NCI-H2171 (cell line): ENCODE measurements at places on chromosomes 16 and 17.

GRCh38 chr17:72204742-72205141, 83.9 kb downstream of the SOX9 start:
- no peak for DNase-seq

DNA sequence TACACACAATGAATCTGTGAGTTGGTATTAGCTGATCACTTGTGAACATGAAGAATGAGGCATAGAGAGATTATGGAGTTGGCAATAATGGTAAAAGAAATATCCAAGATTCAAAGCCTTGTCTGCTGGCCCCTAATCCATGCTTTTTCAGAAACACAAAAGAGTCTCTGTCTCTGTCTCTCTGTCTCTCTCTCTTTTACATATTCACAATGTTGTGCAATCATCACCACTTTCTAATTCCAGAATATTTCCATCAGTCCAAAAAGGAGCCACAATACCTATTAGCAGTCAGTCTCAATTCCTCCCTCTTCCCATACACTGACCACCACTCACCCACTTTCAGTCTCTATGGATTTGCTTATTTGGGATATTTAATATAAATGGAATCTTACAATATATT, 370.1 kb upstream of the CDH8 start:
- no peak for DNase-seq

- no peak for DNase-seq
Observed at GRCh38 chr16:9016824-9017223, 53.1 kb upstream of the USP7 start.

DNA sequence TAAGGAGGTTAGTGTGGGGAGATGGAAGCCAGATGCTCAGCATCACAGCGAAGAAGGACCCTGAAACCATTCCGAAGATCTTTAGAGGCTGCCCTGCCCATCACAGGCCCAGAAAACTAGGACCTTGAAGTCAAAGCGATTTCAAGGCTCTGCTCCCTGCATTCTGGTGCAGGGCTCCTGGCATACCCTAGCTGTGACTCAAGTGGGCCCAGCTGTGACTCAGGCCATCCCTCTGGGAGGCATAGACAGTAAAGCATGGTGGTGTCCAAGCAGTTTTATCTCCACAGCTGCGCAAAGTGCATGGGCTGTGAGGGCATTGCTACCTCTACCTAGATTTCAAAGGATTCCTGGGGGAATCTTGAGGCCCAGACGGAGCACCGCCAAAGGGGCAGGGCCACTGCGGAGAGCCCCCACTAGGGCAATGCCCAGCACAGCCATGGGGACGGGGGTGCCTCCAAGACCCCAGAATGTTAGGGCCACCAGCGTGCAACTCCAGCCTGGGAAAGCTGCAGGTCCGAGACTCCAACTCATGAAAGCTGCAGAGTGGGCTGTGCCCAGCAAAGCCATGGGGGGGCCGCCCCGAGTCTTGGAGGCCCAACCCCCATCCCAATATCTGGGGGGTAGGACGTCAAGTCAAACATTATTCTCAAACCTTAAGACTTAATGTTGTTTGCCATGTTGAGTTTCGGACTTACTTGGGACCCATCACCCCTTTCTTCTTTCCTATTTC, 11.7 kb upstream of the ZNF594 start:
- no peak for DNase-seq

GRCh38 chr17:6457688-6458459, 13.6 kb downstream of the PIMREG start:
- no peak for DNase-seq

- DNase-seq = no peak
Observed at GRCh38 chr16:60510941-60511340, 1525.3 kb downstream of the CDH8 start.

- no peak for DNase-seq
Observed at GRCh38 chr17:67837965-67838364, 12.7 kb downstream of the BPTF start.

DNA sequence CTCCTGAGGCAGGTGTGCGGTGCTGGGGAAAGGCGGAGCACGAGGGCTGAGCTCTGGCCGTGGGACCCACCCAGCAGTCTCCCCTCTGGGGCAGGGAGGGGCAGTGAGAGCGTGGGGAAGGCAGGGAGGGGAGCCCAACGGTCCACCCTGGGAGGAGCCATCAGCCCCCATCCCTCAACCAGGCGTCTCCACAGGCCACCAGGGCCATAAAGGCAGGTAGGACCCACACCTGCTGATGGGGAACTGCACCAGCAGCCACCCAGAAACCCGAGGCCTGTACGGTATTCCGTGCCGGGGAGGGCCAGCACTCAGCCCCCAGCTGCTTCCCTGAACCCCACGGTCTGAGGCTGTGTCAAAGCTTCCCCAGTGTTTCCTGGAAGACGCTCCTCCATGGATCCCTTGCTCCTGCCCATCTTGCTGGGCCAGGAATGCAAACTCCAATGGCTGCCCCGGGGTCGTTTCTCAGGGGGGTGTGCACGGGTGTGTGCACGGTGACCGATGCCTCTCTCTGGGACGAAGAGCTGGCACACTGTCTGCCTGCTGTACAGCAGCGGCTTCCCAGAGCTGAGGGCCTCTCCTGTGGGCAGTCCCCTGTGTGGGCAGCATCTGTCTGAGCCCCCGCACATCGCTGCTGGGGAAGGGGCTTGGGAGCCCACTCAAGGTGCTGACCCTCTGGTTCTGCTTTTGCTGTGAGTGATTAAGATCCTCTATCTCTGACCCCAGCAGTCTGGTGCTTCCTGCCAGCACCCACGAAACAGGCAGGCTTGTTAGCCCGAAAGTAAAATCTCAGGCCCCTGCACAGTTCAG, 17.2 kb upstream of the METRNL start:
- DNase-seq = no peak

DNA sequence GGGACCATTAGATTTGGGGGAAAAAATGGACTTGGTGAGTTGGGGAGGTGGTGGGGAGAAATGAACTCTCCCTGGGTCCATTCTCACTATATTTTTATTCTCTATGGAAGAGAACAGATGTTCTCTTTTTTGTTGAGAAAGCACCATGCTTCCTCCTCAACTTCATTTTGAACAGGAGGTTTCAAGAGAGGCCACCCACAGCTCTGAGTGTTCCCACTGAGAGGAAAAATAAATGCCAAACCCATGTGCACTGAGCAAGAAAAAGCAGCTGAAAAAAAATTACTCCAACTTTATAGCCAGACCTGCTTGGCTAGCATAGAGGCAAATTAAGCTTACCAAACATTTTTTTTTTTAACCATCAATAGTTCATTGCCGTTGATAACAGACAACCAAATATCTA, 883.6 kb downstream of the KCNJ2 start:
- DNase-seq = no peak

DNA sequence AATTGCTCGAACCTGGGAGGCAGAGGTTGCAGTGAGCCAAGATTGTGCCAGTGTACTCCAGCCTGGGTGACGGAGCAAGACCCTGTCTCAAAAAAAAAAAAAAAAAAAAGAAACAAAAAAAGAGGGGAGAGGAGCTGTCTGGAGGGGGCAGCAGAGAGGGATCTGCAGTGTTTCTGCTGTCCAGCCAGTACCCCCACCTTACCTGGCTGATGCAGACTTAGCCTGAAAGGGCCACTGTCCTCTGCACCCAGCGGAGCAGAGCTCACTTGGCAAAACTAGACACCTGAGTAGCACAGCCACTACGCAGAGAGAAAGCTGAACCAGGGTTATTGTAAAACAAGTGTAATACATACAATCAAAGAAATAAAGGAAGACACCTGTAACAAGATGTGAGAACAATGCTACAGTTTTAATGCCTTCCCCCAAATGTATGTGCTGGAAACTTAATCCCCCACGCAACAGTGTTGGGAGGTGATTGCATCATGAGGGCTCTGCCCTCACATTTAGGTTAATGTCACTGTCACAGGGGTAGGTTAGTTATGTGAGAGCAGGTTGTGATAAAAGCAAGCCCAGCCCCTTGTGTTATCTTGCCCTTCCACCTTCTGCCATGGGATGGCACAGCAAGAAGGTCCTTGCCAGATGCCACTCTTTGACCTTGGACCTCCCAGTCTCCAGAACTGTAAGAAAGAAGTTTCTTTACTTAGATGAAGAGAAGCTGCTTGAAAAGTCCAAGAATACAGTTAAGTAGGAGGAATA, 211.2 kb downstream of the RPTOR start:
- no peak for DNase-seq

GRCh38 chr16:22326771-22327445, 29.7 kb downstream of the POLR3E start:
- no peak for DNase-seq

DNA sequence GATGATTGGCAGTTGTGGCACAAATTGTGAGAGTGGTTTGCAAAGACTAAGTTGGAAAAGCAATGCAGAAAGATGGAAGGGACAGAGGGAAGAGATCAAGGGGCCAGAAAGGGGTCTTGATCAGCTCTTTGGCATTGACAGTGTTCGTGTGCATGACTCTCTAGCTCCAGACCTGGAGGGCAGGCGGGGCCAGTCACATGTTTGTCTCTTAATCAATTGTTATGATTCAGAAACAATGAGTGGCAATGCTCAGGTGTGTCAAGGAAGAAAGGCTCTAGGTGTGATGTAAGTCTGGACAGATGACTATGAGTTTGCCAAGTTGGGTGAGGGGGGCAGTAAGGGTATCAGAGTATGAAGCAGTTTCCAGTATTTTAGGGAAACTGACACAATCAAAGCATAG, 32.1 kb downstream of the WSB1 start:
- DNase-seq = no peak

GRCh38 chr16:31461921-31462804, 2.9 kb downstream of the ARMC5 start:
- no peak for DNase-seq

DNA sequence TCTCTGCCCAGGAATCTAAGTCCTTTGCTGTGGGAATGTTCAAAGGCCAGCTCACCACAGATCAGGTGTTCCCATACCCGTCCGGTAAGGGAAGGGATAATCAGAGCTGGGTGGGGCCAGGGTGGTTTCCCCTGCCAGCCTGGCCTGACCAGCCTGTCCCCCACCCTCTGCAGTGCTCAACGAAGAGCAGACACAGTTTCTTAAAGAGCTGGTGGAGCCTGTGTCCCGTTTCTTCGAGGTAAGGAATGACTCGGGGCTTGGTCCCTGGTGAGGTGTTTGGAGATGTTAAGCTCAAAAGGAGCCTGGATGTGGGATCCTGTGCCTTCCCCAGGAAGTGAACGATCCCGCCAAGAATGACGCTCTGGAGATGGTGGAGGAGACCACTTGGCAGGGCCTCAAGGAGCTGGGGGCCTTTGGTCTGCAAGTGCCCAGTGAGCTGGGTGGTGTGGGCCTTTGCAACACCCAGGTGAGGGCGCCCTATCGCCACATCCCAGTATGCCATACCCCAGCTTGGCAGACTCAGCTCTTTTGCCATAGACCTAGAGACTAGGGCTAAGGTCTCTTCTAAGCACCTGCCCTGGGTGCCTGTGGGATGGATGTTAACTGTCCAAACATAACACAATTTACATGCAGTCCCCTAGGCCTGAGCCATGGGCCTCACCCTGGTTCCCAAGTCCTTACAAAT, 997 bp downstream of the ACADVL start:
- no peak for DNase-seq

GRCh38 chr17:57356153-57356718, 99.9 kb downstream of the MSI2 start:
- no peak for DNase-seq

- DNase-seq = no peak
Observed at GRCh38 chr17:80327518-80327917, 66.9 kb downstream of the RNF213 start.

DNA sequence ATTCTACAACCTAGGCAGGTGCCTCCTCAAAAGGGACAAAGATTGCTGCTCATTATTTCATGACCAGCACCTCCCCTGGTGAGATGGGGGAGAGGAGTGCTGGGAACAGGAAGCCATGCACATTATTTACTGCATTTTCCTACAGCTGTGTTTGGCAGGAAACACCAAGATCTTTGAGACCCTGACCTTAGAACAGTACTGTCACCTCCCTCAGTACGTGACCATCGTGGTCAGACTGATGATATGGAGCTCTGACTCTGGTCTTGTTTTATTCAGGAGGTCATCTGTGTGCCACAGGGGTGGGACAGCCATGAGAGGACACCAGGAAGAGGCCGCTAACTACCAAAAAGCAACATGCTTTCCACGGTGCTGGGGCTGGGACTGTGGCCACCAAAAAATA, 37.4 kb downstream of the USP22 start:
- DNase-seq = no peak

DNA sequence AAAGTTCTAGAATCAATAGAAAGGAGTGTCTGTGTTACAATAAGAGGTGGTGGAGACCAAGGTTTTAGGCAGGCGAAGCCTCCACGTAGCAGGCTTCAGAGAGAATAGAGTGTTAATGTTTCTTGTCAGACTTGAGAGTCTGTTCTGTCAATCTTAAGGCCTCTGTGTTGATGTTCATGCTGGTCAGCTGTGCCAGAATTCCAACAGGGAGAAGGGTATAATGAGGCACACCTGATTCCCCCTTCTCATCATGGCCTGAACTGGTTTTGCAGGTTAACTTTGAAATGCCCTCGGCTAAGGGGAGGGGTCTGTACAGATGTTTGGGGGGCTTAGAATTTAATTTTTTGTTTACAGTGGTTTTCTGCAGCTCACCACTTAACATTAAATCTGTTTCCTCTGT, 46.0 kb downstream of the RNF112 start:
- DNase-seq = no peak

GRCh38 chr17:42708588-42708987, 26.3 kb downstream of the CNTNAP1 start:
- no peak for DNase-seq

DNA sequence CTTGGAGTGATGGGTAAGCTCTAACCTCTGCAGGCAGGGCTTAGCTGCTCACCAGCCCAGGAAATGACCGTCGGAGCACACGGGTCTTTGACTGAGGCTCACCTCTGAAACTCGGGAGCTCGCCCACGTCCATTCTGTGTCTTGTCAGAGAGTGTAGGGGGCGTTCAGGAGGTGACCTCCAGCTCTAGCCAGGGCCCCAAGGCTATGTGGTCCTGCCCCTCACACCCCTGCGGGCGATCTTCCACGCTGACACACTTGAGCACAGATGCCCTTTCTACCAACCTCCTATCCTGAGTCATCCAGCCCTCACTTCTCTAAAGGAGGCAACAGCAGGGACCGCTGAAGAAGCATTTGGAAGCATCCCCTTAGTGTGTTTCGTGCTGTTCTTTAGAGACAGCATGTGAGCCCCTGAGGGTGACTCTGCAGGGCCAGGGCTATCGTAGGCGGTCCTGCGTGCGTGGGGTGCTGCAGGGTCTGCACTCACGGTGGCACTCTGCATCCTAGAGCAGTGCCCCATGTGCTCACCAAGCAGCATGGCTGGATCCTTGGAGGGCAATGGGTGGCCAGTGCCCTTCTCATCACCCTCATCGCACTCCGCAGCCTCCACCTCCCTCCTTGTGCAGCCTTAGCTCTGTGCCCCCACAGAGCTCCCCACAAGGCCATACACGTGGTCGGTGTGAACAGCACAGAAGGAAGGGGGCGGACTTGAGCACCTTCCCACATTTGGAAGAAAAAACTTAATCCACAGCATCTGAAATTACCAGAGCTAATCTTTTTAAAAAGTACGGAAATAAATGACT, 33.8 kb downstream of the SLC47A1 start:
- no peak for DNase-seq

DNA sequence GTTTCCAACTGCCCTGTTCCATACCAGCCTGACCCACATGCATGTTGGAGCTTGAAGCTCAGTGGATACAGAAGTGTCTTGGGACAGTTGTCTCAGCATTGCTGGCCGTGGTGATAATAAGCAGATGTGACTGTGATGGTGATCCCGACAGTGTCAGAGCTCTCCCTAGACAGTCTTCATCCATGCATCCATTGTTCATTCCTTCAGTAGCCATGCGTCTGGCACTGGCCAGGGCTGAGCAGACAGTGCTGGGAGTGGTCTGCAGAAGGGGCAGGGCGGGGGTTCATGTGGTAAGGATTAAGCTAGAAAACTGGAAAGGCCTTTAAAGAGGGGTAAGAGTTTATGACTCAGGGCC, 68.1 kb downstream of the GNAO1 start:
- no peak for DNase-seq

- no peak for DNase-seq
Observed at GRCh38 chr17:76331083-76331482, 22.6 kb downstream of the PRPSAP1 start.
